ENCODE measurements at places on chromosomes 7 and 10.

- no peak for DNase-seq
Measured at GRCh38 chr7:50662996-50663395, 97.8 kb upstream of the DDC start.

DNA sequence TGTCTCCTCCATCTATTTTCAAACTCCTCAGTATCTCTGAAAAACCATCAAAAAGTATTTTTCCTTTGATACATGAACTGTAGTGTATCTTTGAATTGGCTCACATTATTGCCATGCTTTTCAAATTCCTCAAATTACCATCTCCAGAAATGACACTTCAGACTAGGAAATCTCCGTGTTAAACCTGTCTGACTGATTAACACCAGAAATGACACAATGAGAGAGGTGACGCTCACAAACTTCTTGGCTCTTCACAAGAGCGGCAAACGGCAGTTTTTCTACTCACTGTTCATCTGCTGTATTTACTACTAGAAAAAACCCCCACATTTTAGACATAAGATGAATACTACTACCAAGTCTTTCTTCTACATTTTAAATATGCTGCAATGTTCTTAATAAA is 56.6 kb downstream of the MKX start:
- DNase-seq: no peak

GRCh38 chr7:7841027-7841426 is 122.6 kb upstream of the RPA3 start:
- DNase-seq: no peak

DNA sequence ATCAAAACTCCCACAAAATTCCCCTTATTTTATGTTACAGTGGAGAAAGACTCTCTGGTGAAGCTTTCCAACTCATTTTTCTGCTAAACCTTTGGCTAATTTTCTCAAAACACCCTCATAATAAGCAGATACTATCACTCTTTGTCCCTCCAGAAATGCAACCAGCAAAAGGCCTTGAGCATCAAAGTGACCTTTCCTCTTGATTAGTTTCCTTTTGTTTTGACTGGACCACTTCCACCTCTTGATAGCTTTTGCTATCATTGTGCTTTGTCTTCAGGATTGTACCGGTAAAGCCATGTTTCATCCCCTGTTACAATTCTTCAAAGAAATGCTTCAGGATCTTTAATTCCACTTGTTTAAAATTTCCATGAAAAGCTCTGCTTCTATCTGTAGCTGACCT is 115.1 kb upstream of the SLC13A1 start:
- DNase-seq: no peak

DNA sequence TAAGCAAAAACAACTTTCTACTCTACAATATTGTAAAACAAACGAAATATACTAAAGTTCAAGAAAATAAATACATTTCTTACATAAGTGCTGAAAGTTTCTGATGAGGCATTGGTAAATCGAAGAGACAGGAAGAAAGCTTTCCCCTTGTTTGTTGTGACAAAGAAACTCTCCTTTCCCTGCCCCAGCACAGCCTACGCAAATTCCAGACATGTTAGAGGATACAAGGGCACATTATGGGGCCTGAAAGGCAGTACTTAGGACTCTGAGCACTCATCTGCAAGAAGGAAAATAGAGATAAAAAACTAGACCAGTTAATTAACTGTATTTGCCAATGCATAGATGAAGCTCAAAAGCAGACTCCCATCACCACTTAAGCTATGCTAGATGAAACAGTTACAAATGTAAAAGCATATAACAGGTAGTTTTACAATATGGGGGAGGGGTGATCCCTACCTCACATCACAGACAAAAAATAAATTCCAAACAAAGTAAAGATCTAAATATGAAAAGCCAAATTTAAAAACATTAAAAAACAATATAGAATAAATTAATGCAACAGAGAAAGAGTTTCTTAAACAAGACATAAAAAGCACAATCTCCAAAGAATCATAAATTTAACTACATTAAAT is 21.8 kb downstream of the ARHGAP19 start:
- DNase-seq: no peak

GRCh38 chr7:117673839-117674238 is 194.0 kb downstream of the CFTR start:
- DNase-seq: no peak

DNA sequence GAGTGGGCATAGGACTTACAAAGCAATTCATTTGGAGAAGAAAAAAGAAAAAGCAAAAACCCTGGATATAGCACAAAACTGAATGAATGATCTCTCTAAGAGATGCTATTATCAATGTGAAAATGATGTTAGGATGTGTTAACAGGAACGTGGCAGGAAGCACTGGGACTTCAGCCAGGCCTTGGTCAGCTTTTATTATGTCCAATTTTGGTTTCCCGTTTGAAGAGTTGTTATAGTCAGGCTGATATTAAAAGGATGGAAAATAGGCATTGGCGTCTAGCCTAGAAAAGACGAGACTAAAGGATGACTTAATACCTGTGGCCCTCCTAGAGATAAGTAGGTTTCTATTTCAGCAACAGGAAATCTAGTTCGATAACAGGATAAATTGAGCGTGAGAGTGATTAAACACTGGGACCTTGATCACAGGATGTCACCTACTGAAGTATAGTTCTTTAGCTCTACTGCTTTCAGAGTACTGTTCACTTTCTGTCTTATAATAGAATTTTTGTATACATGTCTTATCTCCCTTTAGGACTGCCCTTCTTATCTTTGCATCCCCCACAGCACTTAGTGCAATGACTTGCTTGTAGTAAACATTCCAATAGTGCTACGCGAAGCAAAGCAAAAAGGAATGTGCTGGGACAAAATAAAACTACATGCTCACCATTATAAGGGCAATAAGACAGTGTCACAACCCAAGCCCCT is 99.8 kb upstream of the AGBL3 start:
- no peak for DNase-seq
